Mucosa of descending colon (tissue), 3 donors: ENCODE measurements at places on chromosomes 3 and 15. TPM values are rescaled to one million over a fixed set of nuclear protein-coding genes. Genes with fewer than 3 reads are reported as not detected.

- no peak for DNase-seq
Observed at GRCh38 chr3:138066383-138066782, 49.0 kb downstream of the DZIP1L start.

DNA sequence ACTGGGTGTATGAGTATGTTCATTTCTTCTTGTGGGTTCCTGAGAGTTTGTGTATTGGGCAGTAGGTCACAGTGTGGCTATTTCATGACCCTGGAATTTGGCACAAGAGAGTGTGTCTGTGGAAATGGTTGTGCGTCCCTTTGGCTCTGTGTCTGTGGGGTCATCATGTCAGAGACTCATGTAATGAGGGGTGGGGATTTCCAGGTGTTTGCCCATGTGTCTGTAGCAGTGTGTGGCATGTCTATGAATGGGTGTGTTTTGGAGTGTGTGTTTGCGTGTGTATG is 1.3 kb upstream of the GATA2 start:
- no peak for DNase-seq

DNA sequence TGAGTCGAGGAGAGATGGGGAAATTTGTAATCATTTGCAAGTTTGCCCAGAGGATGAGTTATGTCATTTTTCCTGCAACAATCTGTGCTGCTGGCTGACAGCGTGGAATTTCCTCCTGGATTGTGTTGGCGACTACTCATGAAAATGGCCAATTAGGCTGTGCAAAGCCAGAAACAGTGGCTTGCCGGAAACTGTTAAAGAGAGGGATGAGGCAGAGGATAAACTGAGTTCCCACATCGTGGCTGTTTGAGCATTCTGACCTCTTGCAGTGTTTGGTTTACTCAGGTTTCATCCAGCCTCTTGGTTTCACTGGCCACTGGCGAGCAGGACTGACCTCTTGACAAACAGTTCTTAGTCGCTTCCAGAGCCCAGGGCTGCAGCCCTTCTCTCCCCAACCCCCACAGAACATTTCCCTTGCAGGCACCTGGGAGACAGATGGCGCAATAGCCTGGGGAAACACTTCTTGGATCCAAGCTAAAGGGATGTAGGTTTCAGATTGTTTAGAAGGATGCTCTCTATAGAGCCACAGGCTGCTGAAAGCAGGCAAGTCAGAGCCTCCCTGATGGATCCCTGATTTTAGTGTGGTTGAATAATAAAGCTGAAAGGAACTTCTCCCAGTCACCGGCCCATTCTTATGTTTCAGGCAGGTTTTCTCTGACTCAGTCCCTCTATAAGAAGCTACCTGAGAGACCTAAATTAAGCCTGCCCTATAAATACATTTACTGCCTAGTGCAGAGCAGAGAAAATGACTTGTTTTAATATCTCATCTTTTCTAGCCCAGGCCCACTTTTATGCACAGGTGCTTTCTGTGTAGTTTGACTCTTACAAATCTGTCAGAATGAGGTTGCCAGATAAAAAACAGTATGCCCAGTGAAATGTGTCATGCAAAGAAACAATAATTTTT is 92.8 kb upstream of the UBE2E1 start:
- no peak for DNase-seq

- no peak for DNase-seq
Observed at GRCh38 chr3:149495581-149496125, 21.2 kb downstream of the TM4SF4 start.

GRCh38 chr3:10523561-10523960 is 18.2 kb upstream of the ATP2B2 start:
- DNase-seq: no peak

GRCh38 chr15:77889009-77889806 is 188.3 kb downstream of the TBC1D2B start:
- no peak for DNase-seq

DNA sequence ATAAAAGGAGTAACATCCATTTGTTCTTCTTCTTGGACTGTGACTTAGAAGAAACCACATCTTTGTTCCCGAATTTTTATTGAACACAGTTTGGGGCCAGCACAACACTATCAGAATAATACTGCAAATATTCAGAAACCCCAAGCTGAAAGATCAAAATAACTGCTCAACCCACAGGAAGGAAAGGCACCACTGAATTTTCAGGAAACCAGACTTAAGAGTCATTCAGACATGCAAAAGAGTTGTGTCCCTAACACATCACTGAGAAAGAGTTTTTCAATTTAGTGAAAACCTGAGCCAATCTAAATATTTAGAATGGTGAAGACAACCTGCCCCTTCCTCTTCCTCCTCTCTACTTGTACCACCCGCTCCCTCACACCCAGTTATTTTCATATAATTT is 295.0 kb upstream of the RORA start:
- DNase-seq: no peak

DNA sequence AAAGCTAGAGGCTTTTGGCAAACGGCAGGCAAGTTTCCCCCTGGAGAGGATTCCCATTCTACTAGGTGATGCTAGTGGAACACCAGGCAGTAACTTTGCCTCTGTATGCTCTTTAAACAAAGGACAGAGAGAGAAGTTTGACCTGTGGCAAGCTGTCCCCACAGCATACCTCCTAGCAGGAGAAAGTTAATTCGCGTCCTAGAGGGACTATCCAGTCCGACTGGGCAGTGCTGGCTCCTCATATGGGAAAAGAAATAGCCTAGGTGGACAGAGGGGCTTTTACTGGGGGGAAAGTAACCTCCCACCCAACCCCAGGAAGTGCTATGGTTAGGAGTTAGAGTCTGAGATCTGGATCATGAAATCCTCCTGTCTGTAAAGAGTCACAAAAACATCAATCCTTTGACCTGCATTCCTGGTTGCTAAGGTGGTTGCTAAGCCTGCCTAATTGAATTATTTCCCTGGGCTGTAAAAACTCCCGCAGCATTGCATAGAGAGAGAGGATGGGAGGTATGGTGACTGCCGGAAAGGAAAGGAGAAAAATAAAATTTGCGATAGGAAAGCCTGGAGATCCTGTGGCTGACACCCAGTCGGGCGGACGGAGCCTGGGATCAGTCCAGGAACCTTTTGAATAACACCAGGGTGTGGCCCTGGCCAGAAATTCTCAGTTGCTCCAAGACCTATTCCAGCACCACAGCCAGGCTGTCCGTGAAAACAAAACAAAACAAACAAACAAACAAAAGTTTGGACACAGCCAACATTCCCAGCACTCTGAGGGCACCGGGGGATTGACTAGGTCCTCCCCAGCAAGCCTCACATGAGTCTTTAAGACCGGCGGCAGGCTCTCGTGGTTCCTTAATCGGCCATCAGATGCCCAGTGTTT is 67.7 kb upstream of the ATP11B start:
- no peak for DNase-seq

- no peak for DNase-seq
Observed at GRCh38 chr3:44478055-44478468, 592 bp upstream of the ZNF445 start.

DNA sequence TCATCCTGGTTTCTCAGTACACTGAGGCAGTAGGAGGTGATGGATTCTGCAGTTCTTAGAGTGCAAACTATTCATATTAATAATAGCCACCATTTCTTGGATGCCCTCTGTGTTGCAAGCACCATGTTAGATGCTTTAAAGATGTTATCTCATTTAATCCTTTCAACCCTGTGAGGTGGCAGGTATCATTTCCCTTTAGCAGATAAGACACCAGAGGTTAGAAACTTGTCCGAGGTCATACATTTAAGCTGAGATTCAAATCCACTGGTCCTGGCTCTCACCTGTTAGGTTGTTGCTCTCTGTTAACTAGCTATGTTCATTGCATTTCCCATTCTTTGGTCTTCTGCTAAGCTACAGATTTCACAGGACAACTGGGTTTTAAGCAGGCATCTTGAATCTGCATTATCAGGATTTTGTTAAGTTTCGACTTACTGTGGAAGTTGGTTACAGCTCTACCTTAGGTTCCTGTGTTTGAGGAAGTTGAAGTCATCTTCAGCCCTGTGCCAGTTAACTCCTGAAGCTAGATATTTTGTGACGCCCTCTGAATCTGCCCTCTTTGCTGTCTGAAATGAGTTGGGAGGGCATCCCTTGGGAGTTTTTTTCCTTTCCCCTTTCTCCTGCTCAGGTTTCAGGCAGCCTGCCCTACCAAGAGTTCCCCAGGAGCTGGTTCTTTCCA is 6.4 kb downstream of the PDE8A start:
- no peak for DNase-seq

DNA sequence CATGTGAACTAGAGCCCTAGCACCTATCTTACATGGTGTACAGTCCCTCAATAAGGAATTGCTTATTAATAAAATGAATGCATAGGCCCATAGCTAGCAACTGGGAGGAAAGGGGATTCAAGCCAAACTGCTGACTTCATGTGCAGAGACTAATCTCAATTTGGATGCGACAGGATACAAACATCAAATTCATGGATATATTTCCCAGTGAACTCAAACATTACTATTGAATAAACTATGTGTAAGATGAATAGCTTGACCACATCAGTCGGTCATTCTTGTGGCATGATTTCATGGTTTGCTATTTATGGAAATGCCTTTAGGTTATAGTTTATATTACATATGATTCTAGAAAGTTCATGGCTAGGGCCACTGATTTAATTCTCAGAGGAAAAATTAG is 268.6 kb upstream of the SLITRK3 start:
- no peak for DNase-seq

The CCR9 gene
- total RNA-seq: not detected

The COL6A6 gene
- not detected for total RNA-seq
